Bronchial epithelial cell (primary cell): ENCODE measurements at places on chromosomes 5 and 9. TPM values are rescaled to one million over a fixed set of nuclear protein-coding genes. Genes with fewer than 3 reads are reported as not detected.

DNA sequence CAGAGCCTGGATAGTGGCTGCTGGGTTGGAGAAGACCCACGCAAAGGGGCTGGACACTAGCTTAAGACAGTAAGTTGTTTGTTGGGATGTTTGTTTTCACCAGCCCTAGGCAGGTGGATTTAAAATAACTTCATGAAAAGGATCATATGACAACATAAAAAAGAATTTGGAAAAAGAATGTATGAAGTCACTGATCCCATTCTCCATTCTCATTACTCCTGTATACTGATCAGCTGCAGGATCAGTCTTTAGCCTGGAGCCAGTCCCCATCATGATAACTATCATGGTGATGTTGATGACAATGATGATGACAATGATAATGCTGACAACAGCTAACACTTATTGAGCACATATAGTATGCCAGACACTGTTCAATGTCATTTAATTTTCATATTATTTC is 92.1 kb upstream of the IFNE start:
- DNase-seq: no peak

DNA sequence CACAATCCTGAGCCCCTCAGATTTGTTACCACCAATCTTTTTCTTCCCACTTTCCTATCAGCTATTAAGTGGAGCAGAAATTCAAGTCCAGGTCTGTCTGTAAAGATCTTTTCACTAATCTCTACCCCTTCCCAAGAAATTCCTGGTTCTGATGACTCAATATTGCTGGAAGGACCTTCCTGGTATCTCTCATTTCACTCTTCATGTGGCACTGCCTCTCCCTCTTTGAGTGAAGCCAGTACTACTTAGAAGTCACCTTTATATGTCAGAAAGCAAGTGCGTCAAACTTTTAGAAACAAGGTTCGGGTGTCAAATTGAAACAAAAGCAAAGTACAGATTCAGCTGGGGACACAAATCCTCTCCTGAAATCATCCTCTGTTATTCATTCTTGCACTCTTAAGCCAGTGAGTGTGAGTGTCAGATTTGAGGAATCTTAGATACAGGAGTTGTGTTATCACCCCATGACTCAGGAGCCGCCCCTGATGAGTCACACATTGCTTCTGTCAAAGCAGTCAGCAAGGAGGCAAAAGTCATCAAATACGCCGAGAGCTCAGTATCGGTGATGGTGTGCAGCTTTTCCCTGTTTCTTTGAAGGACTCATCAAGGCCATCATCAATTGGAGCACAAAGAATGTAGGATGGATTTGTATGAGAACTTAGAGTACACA is 313.0 kb downstream of the CETN3 start:
- peak; percentile 99 for DNase-seq

NRG2 gene
- total RNA-seq: under 0.01 TPM in 2 replicates

PHF24 gene
- 0.13 and 0.26 TPM in 2 replicates for total RNA-seq

C9orf152 gene
- total RNA-seq: under 0.01 TPM in 2 replicates
